ENCODE measurements at places on chromosomes 6 and 20.

GRCh38 chr6:37536491-37537190 is 36.9 kb upstream of the CCDC167 start:
- no peak for DNase-seq

DNA sequence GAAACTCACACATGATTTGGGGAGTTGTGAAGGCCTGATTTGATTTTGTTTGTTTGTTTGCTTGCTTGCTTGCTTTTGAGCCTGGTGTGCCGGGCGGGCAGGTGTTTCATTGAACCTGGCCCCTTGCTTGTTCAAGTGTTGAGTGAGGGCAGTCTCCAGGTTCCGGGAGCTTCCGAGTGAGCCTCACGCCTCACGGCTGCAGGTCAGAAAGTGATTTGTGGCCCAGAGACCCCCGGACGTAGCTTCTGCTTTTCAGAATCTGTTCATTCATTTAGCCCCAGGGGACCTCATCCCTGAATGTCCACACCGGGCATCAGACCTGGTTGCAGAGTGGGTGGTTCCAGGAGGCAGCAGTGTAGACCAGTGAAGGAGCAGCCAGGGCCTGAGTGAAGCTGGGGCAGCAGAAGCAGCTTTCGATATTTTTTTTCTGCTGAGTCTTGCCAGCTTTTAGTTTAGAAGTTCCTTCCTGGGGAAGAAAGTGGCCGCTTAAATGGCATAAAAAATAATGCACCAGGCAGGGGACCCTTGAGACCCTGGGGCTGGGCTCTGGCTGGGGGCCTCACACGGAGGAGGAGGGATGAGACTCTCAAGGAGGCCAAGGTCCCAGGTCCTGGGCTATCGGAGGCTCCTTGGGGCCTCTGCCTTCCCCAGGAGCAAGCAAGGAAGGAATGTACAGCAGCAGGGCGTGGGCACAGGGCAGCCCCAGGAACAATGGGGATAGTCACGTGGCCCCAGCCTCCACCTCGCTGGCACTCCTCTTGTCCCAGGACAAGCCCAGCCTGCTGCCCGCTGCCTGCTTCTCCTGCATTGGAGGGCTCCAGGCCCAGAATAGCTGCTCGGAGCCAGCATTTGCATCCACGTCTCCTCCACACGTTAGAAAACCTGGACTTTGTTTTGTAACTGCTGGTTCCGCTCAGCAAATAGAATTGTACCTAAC is 89.2 kb upstream of the BHLHE23 start:
- no peak for DNase-seq

- peak; percentile 15 for DNase-seq
Measured at GRCh38 chr20:23446505-23446904, 6.2 kb downstream of the CST11 start.

DNA sequence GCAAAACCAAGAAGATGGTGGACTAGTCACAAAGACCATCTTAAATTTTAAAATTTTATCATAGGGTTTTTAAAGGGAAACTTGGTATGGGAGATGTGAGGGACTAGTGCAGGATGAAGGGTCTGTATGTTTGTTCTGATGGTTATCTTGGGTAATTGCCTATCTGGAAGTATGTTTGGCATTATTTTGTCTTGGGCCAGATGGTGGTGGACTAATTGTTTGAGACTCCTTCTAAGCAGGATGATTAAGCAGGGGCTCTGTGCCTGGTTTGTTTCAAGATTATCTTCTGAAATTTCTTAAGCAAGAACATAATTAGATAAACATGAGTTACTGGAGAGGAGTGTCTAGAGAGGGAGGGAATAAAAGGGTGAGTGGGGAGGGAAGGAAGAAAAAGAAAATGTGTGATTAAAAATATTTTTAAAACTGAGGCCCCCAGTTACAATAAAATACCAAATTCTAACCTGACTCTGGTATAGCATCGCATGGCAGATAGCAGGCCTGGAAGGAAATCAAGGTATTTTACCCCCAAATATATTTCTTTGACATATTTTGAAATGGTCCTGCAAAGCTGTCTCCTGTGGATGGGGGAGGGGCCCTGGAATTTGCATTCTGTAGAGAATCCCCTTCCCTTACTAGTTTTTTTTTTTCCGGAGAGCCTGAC is 49.9 kb upstream of the FAM184A start:
- DNase-seq, result no peak

DNA sequence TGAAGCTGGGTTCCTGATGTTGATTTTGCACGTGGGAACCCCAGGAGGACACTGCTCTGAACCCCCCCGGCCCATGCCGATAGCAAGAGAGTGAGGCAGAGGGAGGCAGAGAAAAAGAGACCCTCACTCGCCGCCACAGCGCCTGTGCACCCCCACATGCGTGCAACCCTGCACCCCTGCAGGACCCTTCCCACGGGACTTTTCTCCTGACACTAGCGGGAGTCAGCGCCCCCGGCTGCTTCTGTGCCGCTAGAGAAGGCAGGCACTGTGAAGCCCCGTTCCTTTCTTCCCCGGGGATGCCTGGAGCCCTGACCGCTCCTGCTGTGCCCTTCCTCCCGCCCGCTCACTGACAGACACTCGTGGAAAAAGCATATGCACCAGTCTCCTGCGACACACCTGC is 67.4 kb downstream of the GMPR start:
- no peak for DNase-seq

DNA sequence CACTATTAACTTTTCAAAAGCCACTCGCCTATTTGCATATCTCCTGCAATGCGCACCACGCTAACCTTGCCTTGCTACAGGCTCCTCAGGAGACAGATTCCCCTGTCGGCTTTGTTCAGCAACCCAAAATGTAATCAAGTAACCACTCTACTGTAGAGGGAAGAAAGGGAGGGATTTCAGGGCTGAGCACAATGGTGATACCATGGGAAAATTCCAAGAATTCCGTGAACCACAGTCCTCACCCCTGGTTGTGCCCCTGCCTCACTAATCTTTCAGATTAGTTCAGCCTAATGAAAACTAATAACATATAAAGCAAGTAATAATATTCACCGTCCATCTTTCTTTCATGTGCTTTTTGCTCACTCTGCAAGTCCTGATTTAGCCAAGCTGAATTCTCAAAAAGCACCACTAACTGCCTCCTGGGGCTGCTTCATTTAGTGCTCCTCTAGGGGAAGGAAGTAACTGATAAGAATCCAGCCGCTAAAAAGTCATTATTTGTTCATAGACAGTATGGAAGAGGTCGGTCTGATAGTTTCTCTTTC is 6.6 kb downstream of the CITED2 start:
- no peak for DNase-seq

GRCh38 chr6:121885399-121886152 is 450.1 kb downstream of the GJA1 start:
- DNase-seq, result no peak
